ENCODE measurements at places on chromosomes 5 and 9.

DNA sequence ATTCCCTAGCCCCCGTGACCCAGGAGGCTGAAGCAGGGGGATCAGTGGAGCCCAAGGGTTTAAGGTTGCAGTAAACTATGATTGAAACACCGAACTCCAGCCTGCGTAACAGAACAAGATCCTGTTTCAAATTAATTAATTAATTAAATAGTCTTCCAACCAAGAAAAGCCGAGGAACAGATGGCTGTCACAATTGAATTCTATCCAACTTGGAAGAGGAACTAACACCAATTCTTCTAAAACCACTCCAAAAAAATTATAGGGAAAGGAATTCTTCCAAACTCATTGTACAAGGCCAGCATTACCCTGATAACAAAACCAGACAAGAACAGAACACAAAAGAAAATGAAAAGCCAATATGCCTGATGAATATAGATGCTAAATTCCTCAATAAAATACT lies 43.4 kb upstream of the RGS7BP start:
- DNase-seq = no peak

- no peak for DNase-seq
These were observed 715 bp downstream of the FGF10 start for GRCh38 chr5:44388321-44389089.

GRCh38 chr5:8446179-8446578 lies 577.2 kb downstream of the MTRR start:
- DNase-seq = no peak

DNA sequence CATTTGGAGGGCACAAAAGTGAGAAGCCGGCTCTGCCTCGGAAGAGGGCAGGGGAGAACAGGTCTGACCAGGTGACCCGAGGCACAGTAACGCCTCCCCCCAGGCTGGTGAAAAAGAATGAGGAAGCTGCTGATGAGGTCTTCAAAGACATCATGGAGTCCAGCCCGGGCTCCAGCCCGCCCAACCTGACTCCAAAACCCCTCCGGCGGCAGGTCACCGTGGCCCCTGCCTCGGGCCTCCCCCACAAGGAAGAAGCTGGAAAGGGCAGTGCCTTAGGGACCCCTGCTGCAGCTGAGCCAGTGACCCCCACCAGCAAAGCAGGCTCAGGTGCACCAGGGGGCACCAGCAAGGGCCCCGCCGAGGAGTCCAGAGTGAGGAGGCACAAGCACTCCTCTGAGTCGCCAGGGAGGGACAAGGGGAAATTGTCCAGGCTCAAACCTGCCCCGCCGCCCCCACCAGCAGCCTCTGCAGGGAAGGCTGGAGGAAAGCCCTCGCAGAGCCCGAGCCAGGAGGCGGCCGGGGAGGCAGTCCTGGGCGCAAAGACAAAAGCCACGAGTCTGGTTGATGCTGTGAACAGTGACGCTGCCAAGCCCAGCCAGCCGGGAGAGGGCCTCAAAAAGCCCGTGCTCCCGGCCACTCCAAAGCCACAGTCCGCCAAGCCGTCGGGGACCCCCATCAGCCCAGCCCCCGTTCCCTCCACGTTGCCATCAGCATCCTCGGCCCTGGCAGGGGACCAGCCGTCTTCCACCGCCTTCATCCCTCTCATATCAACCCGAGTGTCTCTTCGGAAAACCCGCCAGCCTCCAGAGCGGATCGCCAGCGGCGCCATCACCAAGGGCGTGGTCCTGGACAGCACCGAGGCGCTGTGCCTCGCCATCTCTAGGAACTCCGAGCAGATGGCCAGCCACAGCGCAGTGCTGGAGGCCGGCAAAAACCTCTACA lies 11.8 kb downstream of the QRFP start:
- DNase-seq = no peak

DNA sequence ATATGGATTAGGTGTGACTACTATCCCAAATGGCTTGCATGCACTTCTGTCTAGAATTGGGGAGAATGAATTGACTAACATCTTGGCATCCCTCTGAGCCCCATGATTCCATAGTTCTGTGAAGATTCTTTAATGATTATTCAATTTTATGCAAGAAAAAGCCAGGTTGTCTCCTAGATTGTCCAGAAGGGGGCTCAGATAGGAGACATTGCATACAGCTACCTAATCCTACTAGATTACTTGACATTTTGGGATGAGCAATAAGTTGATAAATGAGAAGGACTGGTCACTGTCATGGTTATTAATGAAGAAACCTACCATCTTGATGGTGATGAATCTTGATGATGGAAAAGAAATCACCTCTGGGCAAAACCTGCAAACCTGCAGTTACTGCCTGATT lies 117.0 kb downstream of the CARTPT start:
- DNase-seq = no peak

GRCh38 chr5:54558362-54558761 lies 40.8 kb downstream of the SNX18 start:
- DNase-seq = no peak

DNA sequence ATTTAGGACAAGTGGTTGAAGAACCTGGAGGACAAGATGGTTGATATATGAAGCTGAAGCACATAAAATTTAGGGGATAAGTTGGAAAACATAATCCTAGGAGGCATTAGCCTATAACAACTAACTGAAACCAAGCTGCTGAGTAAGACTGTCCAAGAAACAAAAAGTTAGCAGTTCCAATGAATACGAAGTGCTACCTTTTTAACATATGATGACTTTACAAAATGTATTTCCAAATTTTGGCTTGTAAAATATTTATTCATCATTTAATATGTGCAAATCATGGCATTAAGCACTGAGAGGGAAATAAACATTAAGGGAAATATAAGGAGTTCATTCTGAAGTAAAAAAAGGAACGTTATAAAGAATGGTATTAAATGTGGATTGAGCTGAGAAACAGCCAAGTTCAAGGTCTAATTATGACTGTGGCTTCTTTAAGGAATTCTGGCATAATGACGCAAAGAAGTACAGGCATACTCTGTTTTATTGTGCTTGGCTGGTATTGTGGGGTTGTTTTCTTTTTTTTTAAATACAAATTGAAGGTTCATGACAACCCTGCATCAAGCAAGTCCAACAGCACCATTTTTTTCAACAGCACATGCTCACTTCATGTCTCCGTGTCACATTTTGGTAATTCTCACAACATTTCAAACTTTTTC lies 7.7 kb downstream of the RAPGEF6 start:
- no peak for DNase-seq

GRCh38 chr9:71485326-71485725 lies 283.0 kb downstream of the CEMIP2 start:
- no peak for DNase-seq

DNA sequence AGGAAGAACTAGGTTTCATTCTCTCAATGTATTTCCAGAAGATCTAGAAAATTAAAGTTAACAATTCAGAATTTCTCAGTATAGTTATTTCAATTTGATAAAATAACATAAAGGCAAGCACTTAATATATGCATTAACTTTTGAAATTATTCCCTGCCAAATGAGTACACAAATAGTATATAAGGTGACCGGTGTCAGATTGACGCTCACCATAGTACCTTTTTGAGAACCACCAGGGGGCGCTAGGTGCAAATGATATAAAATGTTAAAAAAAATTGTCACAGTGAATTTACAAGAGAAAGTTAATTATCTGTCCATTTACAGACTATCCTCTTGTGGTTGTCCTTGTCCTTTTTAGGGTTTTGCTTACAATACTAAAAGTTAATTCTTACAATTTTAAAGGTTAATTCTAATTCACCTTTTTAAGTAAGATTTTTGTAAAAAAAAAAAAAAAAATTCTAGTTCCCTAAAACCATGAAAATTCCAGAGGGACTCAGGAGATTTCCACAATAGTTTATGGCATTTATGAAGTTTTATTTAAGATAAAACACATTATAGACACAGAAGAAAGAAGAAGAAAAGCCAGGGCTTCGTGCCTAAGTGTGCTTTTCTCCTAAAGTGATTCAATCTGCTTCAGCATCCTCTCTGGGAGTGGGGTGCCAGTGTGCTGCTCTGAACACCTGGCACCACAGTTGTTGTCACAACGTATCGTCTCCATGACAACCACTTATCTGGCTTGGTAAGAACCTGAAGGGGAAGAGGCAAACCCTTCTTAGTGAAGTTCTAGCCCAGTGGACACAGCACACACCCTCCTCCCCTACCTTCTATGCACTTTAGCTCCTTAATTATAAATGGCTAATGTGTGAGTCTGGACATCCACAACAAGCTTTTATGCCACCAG lies 1.7 kb downstream of the ADAMTS16 start:
- DNase-seq = peak; percentile 14

DNA sequence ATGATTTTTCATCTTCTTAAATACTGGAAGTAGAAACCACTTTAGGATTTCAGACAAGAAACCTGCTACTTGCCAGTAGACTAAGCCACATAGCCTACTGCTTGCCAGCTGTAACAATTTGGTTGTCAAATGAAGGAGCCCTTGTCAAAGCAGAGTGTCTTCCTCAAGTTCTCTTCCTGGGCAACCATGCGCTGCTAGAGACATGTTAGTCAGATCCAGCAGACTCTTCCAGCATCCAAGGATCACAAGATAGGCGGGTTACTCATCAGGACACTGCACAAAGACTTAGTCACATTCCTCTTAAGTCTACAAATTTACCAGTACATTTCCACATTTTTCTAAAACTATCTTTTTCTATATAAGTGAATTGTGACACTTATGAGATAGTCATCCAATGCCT lies 24.4 kb downstream of the SKIC3 start:
- no peak for DNase-seq

GRCh38 chr5:146644831-146645230 lies 128.8 kb upstream of the GPR151 start:
- no peak for DNase-seq

DNA sequence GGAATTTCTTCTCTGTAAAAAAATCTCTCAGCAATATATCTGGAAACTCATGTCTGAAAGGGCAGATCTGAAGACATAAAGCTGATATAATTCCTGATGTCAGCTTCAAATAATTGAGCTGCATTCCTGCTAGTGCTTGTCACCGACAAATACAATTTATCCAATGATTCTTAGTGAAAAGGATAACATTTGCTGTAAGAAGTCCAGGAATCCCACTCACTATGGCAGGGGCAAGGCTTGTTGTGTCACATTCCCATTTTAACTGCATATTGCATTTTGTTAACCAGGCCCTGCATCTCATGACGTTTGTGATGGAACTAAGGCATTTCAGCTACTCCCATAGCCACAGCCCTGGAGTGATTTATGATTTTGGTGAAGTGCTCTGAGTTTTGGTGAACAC lies 160.1 kb upstream of the DAB2 start:
- DNase-seq = no peak
